ENCODE measurements at places on chromosomes 2 and 18.

GRCh38 chr2:45962177-45962921, 310.9 kb downstream of the PRKCE start:
- H3K36me3 ChIP-seq = no peaks in the 10 kb centered on the region
- DNase-seq = peak; percentile 78
- no peak overlapping the region for H3K4me3 ChIP-seq
- H3K27ac ChIP-seq = peak overlapping the region; percentile 59
- H3K27me3 ChIP-seq = no peaks in the 10 kb centered on the region

GRCh38 chr2:236464140-236464539, 105.5 kb upstream of the ACKR3 start:
- no peak overlapping the region for H3K4me3 ChIP-seq
- no peaks in the 10 kb centered on the region for H3K4me1 ChIP-seq
- no peaks in the 10 kb centered on the region for H3K27me3 ChIP-seq

- no peak for DNase-seq
- H3K27ac ChIP-seq = no peak overlapping the region
- H3K27me3 ChIP-seq = no peaks in the 10 kb centered on the region
- H3K4me1 ChIP-seq = no peaks in the 10 kb centered on the region
Measured at GRCh38 chr2:60334610-60335009, 218.8 kb downstream of the BCL11A start.

- no peak overlapping the region for H3K27ac ChIP-seq
- H3K27me3 ChIP-seq = no peaks in the 10 kb centered on the region
- no peaks in the 10 kb centered on the region for H3K4me1 ChIP-seq
- no peak overlapping the region for H3K4me3 ChIP-seq
Measured at GRCh38 chr2:235789552-235789951, 295.7 kb downstream of the AGAP1 start.

GRCh38 chr2:3238951-3239841, 138.4 kb downstream of the EIPR1 start:
- H3K4me3 ChIP-seq = no peak overlapping the region
- no peaks in the 10 kb centered on the region for H3K27me3 ChIP-seq
- no peak for DNase-seq
- H3K27ac ChIP-seq = no peak overlapping the region
- peaks cover 4% of the 10 kb centered on the region for H3K36me3 ChIP-seq
- peaks cover 16% of the 10 kb centered on the region for H3K4me1 ChIP-seq

Data from heart right ventricle (tissue), 16 donors.